ENCODE measurements at places on chromosomes 6 and 20.

- DNase-seq = no peak
Measured at GRCh38 chr6:144341831-144342527, 56.8 kb downstream of the UTRN start.

DNA sequence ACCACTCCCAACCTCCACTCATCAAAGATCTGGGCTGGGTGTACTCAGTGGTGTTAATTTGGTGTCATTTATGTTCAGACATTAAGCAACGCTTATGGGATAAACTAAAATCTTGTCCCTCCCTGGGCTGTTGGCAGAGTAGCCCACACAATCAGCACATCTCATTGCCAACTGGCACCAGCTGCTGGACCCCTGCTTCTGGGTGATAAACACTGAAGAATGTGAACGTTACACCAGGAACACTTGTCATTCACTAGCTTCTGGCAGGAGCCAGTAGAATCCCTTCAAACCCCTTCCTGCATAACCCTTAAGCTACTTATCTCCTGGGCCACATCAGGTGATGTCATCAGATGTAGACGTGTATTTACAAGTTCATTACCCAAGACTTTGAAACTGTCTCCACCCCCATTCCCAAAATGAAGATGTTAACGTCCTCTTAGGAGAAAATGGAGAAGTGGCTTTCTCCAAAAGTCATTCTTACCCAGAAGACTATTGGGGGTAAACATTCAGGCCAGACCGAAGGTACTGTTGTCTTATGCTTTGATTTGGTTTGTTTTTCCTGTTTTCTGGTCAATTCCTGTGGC lies 107.8 kb upstream of the CD93 start:
- no peak for DNase-seq

DNA sequence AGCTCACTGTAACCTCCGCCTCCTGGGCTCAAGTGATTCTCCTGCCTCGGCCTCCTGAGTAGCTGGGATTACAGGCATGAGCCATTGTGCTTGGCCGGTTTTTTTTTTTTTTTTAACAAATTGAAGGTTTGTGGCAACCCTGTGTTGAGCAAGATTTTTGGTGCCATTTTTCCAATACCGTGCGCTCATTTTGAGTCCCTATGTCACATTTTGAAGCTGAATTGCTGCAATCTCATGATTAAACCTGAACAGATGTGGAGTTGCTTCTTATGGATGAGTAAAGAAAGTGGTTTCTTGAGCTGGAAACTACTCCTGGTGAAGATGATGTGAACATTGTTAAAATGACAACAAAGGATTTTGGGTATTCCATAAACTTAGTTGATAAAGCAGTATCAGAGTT lies 16.6 kb downstream of the SASH1 start:
- no peak for DNase-seq

- DNase-seq = no peak
Measured at GRCh38 chr6:129598244-129599187, 111.5 kb downstream of the ARHGAP18 start.

DNA sequence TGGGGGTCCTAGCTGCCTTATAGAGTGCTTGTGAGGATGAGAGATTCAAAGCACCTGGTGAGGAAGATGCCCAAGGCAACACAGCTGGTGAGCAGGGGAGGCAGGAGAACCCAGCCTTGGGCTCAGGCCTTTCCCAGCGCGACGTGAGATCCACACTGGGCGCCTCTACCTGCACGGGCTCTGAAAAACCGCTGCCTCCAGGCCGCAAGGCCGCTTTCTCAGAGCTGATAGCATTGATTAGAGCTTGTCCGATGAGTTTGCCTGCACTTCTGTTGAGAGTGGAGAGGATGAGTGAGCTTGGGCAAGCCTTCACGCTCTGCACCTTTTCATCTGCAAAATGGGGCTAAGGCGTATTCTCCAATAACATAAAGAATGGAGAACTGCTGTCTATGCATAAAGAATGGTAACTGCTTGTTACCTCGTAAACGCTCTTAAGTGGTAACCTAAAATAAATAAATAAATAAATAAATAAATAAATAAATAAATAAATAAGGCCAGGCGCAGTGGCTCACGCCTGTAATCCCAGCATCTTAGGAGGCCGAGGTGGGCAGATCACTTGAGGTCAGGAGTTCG lies 916 bp downstream of the PABPC1L start:
- no peak for DNase-seq

GRCh38 chr6:3391902-3392458 lies 64.9 kb downstream of the SLC22A23 start:
- DNase-seq = no peak

- DNase-seq = no peak
Measured at GRCh38 chr6:167827583-167828324, 1.0 kb downstream of the AFDN start.

DNA sequence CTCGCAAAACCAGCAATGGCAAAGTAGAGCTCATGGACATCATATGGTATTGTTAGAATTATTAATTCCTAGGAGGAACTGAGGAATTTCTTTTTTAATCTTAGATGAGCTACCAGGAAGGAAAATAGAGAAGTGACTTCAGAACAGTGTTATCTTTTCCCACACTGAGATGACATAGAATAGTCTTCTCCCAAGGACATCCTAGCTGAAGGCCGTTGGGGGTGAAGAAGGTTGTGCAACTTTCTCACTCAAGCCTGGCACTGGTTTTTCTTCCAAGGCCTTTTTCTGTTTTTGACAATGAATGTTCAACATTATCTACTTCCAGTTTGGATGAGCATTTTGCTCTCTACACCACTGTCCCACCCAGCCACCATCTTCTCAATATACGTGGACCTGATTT lies 35.8 kb upstream of the MAS1 start:
- no peak for DNase-seq

- DNase-seq = no peak
Measured at GRCh38 chr20:54061101-54061881, 9.1 kb downstream of the BCAS1 start.

DNA sequence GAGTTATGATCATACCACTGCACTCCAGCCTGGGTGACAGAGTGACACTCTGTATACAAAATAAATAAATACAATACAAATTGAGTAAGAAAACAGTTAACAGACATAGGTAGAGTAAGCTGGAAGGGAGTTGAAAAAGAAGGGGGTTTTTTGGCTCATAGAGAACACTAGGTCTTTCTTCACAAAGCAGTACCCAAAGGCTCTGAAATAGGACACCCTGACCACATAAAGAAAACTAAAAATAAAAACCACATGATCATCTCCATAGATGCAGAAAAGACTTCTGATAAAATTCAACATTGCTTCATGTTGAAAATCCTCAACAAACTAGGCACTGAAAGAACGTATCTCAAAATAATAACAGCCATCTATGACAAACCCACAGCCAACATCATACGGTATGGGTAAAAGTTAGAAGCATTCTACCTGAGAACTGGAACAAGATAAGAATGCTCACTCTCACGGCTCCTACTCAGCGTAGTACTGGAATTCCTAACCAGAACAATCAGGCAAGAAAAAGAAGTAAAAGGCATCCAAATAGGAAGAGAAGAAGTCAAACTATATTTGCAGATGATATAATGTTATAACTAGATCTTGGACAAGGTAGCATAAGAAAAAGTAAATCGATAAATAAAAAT lies 48.6 kb downstream of the TOMM6 start:
- DNase-seq = no peak

GRCh38 chr6:70130865-70131264 lies 172.0 kb downstream of the COL9A1 start:
- no peak for DNase-seq

DNA sequence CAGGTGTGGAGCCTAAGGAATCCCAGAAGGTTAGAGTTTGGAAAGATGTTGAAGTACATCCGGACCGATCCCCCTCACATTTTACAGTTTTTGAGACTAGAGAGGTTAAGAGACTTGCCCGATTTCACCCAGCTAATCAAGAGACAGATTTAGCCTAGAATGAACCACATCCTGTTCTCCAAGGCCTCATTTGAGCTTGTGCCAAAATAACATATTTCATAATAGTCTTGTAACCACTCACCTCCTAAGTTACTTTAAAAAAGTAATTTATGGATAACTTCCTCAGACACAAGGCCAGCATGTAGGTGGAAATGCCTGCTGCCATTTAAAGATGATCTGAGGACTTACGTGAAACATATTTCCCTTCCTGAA lies 39.8 kb upstream of the ARHGAP18 start:
- no peak for DNase-seq

DNA sequence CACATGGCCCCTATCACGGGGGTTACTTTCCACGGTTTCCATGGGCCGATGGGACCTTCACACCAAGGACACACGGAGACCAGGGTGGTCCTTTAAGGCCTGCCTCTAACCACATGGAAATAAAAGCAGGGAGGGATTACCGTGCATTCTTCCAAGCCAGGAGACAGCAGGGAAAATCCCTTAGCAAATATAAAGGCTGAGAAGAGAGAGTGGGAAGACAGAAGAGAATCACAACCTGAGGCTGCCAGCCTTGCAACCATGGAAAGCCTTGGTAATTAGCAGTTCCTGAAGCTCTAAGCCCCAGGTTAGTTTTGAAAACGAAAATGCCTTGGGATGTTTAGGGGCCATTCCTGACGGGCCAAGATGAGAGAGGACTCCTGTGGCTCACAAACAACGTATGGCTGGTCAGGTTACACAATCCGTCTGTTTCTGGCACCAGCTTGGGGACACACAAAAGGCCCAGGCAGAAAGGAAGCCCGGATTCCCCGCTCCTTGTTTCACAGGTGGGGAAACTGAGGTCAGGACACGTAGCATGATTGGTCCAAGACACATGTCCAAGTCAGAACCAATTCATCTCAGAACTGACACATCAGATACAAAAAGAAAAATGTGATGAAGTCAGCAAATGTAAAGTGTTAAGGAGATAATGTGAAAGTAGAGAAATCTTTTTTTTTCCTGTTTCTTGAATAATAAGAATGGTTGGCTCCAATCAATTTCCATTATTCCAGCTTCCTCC lies 2.8 kb downstream of the PREX1 start:
- DNase-seq = no peak

DNA sequence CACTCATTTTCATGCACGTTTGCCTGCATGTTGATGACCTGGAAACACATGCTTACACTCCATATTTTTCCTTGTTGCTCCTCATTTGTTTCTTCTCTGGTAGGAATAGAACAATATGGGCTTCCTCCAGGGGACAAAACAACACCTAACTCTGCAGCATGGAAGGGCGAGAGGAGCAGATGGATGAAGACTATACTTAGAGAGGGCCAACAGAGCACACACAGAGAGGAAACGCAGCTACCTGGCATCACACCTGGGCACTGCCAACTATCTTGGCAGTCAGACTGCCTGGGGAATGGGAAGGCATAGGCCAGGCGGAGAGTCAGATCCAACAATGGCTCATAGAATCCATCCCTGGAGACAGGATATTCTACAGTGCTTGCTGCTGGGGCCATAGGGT lies 290.9 kb downstream of the CD83 start:
- no peak for DNase-seq

DNA sequence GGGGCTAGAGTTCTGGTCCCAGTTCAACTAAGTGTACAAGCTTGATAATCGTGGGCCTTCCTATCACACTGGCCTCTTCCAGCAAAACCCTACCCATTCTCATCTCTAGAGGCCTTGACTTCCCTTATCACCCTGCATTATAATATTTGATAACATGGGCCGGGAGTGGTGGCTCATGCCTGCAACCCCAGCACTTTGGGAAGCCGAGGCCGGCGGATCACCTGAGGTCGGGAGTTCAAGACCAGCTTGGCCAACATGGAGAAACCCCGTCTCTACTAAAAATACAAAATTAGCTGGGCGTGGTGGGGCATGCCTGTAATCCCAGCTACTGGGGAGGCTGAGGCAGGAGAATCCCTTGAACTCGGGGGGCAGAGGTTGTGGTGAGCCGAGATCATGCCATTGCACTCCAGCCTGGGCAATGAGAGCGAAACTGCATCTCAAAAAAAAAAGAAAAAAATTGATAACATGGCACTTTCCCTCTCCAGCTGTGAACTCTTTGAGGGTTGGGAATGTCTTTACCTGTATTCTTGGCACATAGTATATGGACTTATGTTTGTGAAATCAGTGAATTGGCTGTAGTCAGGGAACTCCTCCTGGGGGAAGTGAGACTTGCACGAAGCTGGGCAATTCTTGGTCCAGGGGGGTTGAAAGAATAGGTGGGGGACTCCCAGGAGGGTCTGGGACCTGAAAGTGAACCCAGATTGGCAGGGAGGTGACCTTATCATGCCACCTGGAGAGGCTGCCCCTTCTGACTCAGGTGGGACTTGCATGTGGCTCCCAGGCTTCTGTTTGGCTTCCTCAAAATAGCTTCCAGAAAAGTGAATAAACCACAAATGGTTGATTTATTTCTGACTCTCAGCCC lies 915 bp upstream of the C6orf47 start:
- no peak for DNase-seq

DNA sequence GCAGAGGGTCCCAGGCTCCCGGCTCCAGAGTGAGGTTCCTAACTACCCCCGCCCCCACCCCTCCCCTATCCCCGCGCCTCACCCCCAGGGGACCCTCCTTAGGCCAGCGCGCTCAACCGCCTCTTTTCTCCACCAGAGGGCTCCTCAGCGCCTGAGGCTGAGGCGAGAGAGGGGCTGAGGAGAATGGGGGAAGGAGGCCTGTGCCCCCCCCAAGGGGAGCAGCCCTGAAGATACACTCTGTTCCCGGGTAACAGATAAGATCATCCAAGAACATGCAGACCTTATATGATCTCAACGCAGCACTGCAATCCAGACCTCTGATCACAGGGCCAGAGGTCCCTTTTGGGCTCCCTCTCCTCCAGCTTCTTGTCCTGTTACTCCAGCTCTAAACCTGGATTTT lies 43.3 kb upstream of the MRPS10 start:
- no peak for DNase-seq

DNA sequence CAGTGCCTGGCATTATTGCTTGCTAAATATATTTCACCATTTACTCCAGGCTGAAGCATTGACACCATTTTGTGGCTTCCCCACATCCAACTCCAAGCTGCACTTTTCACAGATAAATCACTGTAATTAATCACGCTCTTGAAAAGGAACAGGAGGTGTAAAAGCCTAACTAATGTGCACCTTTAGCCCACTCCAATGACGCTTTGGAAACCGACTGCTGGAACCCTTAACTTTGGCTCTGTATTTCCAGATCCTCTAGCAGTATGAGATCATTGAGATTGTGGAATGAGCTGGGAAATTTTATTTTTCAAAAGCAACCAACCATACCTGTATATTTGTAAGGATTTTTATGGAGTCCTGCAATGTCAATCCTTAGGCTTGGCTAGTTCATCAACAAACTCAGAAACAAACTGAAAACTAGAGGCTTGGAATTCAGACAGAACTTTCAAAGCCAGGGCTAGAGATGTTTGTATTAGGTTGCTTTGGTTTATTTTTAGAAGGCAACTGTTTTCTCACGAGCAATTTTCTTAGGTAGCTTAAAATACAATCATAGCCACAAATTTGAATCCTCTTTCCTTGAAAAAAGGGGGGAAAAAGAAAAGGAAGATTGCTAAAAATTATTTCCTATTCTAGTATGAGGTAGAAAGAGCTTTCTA lies 52.8 kb upstream of the UTRN start:
- no peak for DNase-seq

- DNase-seq = no peak
Measured at GRCh38 chr6:168050225-168050880, 28.7 kb downstream of the FRMD1 start.

- DNase-seq = no peak
Measured at GRCh38 chr6:130825772-130826441, 1.3 kb upstream of the SMLR1 start.
